Nephron progenitor cell (in vitro differentiated cells): ENCODE measurements at places on chromosomes 7 and 10.

- no peak overlapping the region for H3K4me3 ChIP-seq
- H3K27ac ChIP-seq, result no peak overlapping the region
- no peaks in the 10 kb centered on the region for H3K4me1 ChIP-seq
- H3K36me3 ChIP-seq, result no peaks in the 10 kb centered on the region
- DNase-seq, result no peak
- H3K27me3 ChIP-seq, result no peaks in the 10 kb centered on the region
Measured at GRCh38 chr7:80362677-80363076, 149.2 kb downstream of the GNAT3 start.

DNA sequence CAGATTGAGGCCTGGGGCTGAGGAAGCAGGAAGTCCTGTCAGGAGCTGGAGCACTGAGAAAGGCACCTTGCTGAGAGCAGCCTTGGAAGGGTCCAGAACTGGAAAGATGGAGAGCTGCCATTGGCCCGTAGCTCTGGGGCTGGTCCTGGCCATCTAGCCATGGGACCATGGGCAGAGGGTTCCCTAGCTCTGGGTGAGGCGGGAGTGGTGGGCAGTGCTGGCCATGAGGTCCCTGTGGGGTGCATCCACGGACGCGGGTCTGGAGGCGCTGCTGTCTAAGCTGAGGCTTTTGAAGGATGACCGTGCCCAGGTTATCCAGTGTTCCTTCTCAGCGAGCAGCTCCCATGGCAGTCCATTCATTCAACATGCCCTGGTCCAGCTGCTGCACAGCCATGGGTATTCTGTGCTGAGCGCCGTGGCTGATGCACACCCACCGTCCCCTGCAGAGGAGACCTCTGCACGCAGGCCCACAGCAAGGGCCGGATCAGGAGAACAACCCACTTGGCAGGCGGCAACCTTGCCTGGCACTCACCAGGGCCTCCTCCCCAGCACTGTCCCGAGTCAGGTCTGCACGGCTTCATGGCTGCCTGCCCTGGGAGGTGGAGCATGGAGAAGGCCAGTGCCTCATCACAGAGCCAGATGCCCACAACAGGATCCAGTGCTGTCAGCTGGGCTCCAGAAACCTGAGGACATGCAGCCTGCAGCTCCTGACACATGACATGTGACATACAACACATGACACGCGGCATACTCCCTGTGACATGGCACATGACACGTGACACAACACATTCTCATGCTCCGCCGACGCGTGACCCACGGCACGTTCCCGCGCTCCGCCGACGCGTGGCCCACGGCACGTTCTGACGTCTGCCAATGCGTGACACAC, 121.9 kb downstream of the INPP5A start:
- DNase-seq, result no peak
- H3K27me3 ChIP-seq, result no peaks in the 10 kb centered on the region
- H3K36me3 ChIP-seq, result peaks cover 24% of the 10 kb centered on the region
- no peak overlapping the region for H3K4me3 ChIP-seq

- no peaks in the 10 kb centered on the region for H3K36me3 ChIP-seq
- H3K4me1 ChIP-seq, result no peaks in the 10 kb centered on the region
- no peak for DNase-seq
- H3K27me3 ChIP-seq, result no peaks in the 10 kb centered on the region
- no peak overlapping the region for H3K4me3 ChIP-seq
- H3K27ac ChIP-seq, result no peak overlapping the region
Measured at GRCh38 chr7:113199136-113199535, 80.8 kb upstream of the SMIM30 start.

GRCh38 chr7:108236681-108237415, 106.7 kb upstream of the LAMB4 start:
- no peak overlapping the region for H3K4me3 ChIP-seq
- H3K27ac ChIP-seq, result no peak overlapping the region
- H3K36me3 ChIP-seq, result no peaks in the 10 kb centered on the region

GRCh38 chr10:71232089-71232998, 20.0 kb downstream of the UNC5B start:
- no peak overlapping the region for H3K27ac ChIP-seq
- H3K36me3 ChIP-seq, result no peaks in the 10 kb centered on the region
- H3K4me3 ChIP-seq, result peak overlapping the region; percentile 52
- peaks cover 100% of the 10 kb centered on the region for H3K4me1 ChIP-seq
- H3K27me3 ChIP-seq, result no peaks in the 10 kb centered on the region

DNA sequence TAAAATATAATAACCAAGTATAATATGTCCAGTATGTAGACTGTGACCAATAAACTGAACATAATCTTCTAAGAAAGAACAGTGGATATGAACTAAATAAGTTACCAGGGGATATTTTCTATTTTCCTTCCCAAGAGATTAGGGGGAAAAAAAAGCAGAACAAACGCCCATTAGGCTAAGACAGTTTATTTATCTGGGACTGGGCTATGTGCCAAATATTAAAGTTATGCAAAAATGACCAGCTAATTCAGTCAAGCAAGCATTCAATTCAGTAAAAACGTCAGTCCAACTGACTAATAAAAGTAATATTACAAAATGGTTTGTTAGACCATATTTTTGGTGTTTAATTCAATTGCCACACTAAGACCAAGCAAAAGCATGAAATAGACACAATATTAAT, 122.2 kb downstream of the TSPAN12 start:
- no peak overlapping the region for H3K4me3 ChIP-seq
- DNase-seq, result no peak
- no peaks in the 10 kb centered on the region for H3K4me1 ChIP-seq
- H3K36me3 ChIP-seq, result no peaks in the 10 kb centered on the region
- no peak overlapping the region for H3K27ac ChIP-seq

DNA sequence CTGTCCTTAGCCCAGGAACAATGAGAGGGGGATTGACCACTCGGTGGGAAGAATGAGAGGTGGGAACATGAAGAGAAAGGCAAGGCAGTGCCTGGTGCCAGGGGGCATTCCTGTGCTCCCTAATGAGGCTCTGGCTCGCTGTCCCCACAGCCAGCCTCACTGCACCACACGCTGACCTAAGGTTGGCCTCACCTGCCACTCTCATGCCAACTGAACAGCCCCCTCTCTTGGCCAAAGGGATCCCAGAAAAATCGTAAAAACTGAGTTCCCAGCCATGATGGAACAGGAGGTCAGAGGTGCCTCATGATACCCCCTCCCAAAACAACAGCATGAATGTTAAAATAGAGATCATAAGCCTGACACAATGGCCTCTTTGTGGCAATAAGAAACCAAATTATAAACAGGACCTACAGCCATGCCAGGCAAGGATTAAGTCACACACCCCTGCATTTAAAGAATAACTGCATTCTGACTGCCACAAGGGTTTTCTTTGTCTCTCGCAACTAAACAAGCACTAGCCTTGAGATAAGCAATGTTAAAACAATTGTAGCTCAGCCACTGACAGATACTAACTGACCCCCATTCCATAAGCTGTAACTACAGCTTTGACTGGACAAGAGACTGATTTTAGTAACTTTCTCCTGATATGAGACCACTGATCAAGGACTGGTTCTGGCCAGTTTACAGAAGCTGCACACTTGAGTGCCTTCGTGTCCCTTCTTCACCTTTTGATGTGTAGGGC, 149.2 kb downstream of the SH2D4B start:
- H3K27me3 ChIP-seq, result peaks cover 3% of the 10 kb centered on the region
- H3K4me1 ChIP-seq, result peaks cover 24% of the 10 kb centered on the region
- H3K27ac ChIP-seq, result no peak overlapping the region
- no peak overlapping the region for H3K4me3 ChIP-seq
- H3K36me3 ChIP-seq, result no peaks in the 10 kb centered on the region
- no peak for DNase-seq

DNA sequence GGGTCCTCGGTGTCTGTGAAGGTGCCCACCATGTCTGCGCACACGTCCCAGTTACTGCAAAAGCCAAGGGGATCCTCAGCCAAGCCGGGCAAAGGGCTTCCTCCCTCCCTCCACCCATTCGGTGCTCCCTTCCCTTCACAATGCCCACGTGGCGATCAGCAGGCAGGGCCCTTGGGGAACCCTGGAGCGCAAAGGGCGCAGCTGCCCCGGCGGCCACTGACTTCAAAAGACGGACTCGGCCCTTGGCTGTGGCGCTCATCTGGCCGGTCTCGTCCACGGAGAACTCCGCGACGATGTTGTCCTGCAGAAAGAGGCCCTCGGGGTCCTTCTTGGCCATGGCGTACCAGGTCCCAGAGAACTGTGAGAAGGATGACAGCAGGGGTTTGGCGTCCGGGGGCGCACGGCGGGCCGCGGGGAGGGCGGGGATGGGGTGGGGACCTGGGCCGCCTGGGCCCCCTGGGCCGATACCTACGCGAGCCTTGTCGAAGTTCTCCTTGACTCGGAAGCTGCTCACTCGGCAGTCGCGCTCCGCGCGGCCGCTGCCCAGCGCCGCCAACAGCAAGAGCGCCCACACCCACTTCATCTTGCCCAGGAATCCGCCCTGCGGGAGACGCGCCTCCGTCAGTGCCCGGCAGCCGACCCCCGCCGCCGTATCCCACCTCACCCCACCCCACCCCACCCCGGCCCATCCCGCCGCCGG, 439 bp downstream of the RBP4 start:
- peak overlapping the region; percentile 73 for H3K4me3 ChIP-seq
- H3K4me1 ChIP-seq, result peaks cover 11% of the 10 kb centered on the region
- no peak overlapping the region for H3K27ac ChIP-seq
- peaks cover 80% of the 10 kb centered on the region for H3K27me3 ChIP-seq

DNA sequence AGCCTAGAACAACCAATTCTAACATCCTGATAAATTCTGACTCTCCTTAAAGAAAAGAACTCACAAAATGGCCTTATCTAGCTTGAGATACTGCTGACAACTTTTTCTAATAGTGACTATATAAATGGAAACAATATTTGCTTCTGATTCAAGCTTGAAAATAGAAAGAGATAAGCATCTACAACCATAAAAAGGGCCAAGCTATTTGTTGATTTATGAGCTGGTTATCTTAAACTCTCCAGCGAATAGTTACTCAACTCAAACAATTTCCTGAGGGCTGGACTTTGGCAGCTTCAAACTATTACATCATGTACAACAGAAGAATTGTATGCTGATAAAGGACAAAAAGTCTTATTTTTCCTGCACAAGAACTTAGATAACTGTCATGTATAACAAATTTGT, 4.6 kb downstream of the USP54 start:
- no peaks in the 10 kb centered on the region for H3K27me3 ChIP-seq
- DNase-seq, result no peak
- H3K27ac ChIP-seq, result no peak overlapping the region
- H3K4me1 ChIP-seq, result peaks cover 21% of the 10 kb centered on the region

DNA sequence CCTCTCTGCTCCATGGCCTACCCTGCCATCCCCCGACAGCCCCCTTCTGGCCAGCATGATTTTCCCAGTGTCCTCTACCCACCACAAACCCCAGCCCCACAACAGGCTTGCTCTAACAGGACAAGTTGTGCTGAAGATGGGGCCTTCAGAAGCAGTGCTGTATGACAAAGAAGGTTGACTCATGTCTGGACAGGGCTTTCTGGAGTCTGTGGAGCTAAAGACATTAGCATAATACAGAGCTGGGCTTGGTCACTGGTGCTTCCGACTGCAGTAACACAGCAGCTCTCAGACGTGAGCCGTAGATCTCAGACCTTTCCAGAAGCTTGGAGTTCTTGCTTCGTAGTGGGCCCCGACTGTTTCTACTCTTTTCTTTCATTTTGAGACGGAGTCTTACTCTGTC, 100.5 kb downstream of the GTF2IRD1 start:
- H3K4me1 ChIP-seq, result no peaks in the 10 kb centered on the region
- no peak overlapping the region for H3K4me3 ChIP-seq
- no peak overlapping the region for H3K27ac ChIP-seq
- DNase-seq, result no peak

DNA sequence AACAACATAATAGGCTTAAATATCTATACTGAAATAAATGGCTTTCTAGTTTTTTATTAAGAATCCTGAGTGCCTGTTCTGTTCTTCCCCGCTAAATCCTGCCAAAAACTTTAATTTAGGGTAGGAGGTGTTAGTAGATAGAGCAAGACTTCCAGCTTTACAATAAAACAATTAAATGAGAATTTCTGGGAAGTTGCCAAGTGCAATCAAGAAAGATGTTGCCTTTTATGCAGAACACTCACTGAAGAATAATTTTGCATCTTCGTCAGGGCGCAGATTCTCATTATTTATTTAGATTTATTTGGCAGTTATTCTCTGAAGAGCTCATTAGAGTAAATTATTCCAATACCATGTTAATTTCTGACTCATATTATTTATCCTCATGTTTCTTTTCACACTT, 103.2 kb upstream of the GPR141 start:
- H3K27me3 ChIP-seq, result no peaks in the 10 kb centered on the region
- no peak overlapping the region for H3K4me3 ChIP-seq
- no peak overlapping the region for H3K27ac ChIP-seq
- H3K4me1 ChIP-seq, result peaks cover 6% of the 10 kb centered on the region

- peaks cover 10% of the 10 kb centered on the region for H3K36me3 ChIP-seq
- no peak for DNase-seq
- H3K4me3 ChIP-seq, result no peak overlapping the region
Measured at GRCh38 chr10:87558333-87558732, 53.6 kb downstream of the MINPP1 start.

GRCh38 chr7:134699899-134700298, 53.2 kb downstream of the BPGM start:
- H3K27ac ChIP-seq, result no peak overlapping the region
- no peaks in the 10 kb centered on the region for H3K27me3 ChIP-seq
- H3K36me3 ChIP-seq, result no peaks in the 10 kb centered on the region

DNA sequence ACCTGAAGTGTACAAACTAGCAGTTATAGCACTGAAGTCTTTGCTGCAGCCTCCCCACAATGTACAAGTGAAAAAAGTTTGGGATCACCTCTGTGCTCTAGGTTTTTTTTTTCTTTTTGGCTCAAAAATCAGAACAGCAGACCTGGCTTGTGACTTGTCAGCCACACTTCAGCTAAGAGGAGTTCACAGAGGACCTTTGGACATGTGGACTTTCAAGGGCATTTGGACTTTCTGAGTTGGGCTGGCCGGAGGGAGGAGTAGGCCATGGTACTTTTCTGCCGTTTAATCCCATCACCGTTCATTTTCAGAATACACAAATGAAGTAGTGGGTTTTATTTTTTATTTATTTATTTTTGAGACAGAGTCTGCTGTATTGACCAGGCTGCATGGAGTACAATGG, 21.9 kb upstream of the ACSL5 start:
- no peak overlapping the region for H3K4me3 ChIP-seq
- H3K27ac ChIP-seq, result no peak overlapping the region
- H3K27me3 ChIP-seq, result peaks cover 4% of the 10 kb centered on the region
- no peak for DNase-seq
- no peaks in the 10 kb centered on the region for H3K36me3 ChIP-seq
- H3K4me1 ChIP-seq, result no peaks in the 10 kb centered on the region

- no peak overlapping the region for H3K4me3 ChIP-seq
- peaks cover 61% of the 10 kb centered on the region for H3K4me1 ChIP-seq
- H3K36me3 ChIP-seq, result peaks cover 8% of the 10 kb centered on the region
- no peak for DNase-seq
Measured at GRCh38 chr10:6123532-6123931, 34.7 kb downstream of the RBM17 start.

- no peak for DNase-seq
- H3K4me3 ChIP-seq, result no peak overlapping the region
- no peak overlapping the region for H3K27ac ChIP-seq
- peaks cover 66% of the 10 kb centered on the region for H3K36me3 ChIP-seq
- H3K27me3 ChIP-seq, result peaks cover 4% of the 10 kb centered on the region
Measured at GRCh38 chr10:5460468-5461202, 38.7 kb downstream of the CALML5 start.
